ENCODE measurements at places on chromosomes 12 and 14. TPM values are rescaled to one million over a fixed set of nuclear protein-coding genes. Genes with fewer than 3 reads are reported as not detected.

SYNDIG1L gene
- total RNA-seq: not detected

CISTR gene
- total RNA-seq: not detected

RPL36AL gene
- total RNA-seq: 245 TPM

CCDC60 gene
- not detected for total RNA-seq

SOX5 gene
- not detected for total RNA-seq

C12orf54 gene
- not detected for total RNA-seq

PCK2 gene
- total RNA-seq: 61.7 TPM

ALX1 gene
- total RNA-seq: not detected

TOMM20L gene
- not detected for total RNA-seq

CCDC59 gene
- total RNA-seq: 60.1 TPM

DNA sequence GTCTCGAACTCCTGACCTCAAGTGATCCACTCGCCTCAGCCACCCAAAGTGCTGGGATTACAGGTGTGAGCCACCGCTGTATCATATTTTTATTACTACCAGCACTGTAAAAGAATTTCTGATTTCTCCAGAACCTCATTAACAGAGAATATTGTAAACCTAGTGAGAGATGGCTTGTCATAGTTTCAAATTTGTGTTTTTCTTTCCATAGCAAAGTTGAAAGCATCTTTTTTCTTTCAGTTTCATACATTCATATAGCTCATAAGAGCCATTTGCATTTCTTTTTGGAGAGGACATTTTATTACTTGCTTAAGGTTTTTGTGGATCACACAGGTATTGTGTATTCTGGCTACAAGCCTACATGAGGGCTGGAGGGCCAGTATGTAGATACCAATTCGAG is 58.0 kb downstream of the MIS18BP1 start:
- no peak overlapping the region for H3K4me3 ChIP-seq
- DNase-seq: no peak
- H3K27me3 ChIP-seq: no peaks in the 10 kb centered on the region
- H3K27ac ChIP-seq: no peak overlapping the region

DNA sequence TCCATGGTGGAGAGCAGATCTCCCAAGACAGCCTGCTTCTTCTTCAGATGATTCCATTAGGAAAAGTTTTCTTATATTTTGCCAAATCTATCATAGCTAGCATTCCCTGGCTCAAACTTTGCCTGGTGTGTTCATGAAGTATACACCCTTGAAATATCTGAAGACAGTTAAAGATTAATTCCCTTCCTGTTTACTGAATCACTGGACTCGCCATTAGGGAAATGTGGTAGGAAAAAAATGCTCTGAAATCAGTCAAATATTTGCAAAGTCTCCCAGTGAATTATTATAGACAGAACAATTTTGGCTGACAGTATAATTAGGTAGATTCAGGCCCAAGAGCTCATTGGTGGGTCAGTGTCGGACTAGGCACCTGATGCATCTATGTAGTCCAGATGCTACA is 86.5 kb downstream of the PDZRN4 start:
- H3K36me3 ChIP-seq: no peaks in the 10 kb centered on the region
- H3K27me3 ChIP-seq: peaks cover 8% of the 10 kb centered on the region
- no peak overlapping the region for H3K27ac ChIP-seq
- DNase-seq: no peak
- no peaks in the 10 kb centered on the region for H3K4me1 ChIP-seq

- H3K36me3 ChIP-seq: no peaks in the 10 kb centered on the region
- DNase-seq: no peak
- no peaks in the 10 kb centered on the region for H3K4me1 ChIP-seq
- H3K27ac ChIP-seq: no peak overlapping the region
Observed at GRCh38 chr14:96251656-96252155, 4.3 kb upstream of the BDKRB1 start.

GRCh38 chr14:78498062-78498595 is 328.0 kb downstream of the NRXN3 start:
- no peak overlapping the region for H3K27ac ChIP-seq
- no peaks in the 10 kb centered on the region for H3K27me3 ChIP-seq
- H3K36me3 ChIP-seq: no peaks in the 10 kb centered on the region
- no peak overlapping the region for H3K4me3 ChIP-seq
- no peak for DNase-seq
- H3K4me1 ChIP-seq: no peaks in the 10 kb centered on the region

- H3K27me3 ChIP-seq: no peaks in the 10 kb centered on the region
- H3K4me3 ChIP-seq: no peak overlapping the region
- H3K4me1 ChIP-seq: no peaks in the 10 kb centered on the region
- DNase-seq: no peak
Observed at GRCh38 chr14:31320922-31321766, 99.2 kb downstream of the HEATR5A start.

DNA sequence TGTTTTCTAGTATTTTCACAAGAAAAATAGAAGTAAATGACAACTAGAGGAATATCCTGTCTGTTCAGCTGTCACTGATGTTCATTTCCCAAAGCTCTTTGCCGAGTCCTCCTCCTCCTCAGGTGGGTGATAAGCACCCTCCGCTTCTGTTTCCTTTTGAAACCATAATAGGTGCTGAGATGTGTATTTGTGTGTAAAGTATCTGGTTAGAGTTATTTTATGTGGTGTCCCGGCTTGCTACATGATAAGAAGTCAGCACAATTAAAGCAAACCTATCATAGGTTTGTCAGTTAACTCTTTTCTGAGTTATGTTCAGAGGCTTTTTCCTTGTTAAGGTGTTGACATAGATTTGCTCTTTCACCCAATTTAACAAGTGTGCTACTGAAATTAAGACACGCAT is 82.4 kb downstream of the PIWIL1 start:
- H3K36me3 ChIP-seq: no peaks in the 10 kb centered on the region
- H3K27me3 ChIP-seq: no peaks in the 10 kb centered on the region
- H3K27ac ChIP-seq: no peak overlapping the region
- H3K4me3 ChIP-seq: no peak overlapping the region
- no peaks in the 10 kb centered on the region for H3K4me1 ChIP-seq
- DNase-seq: no peak

DNA sequence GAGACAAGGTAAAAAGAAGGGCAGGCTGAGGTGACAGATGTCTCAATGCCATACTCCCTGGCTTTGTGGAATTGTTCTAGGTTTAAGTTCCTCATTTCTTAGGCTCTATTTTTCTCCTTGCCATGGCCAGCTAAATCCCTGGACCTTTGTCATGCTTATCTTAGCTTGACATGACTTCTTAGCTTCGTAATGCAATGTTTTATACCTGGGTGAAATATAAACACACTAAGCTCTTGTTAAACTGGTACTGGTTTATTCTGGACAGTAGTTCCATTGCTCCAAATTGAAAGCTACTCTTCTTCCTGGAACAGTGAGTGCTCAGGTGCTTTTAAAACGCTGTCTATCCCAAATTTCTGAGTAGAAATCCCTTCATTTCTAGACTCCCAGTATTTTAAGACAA is 17.4 kb upstream of the ARHGAP5 start:
- H3K4me3 ChIP-seq: no peak overlapping the region
- DNase-seq: no peak
- no peak overlapping the region for H3K27ac ChIP-seq
- H3K27me3 ChIP-seq: peaks cover 23% of the 10 kb centered on the region
- no peaks in the 10 kb centered on the region for H3K4me1 ChIP-seq

- no peak overlapping the region for H3K27ac ChIP-seq
- H3K27me3 ChIP-seq: no peaks in the 10 kb centered on the region
- no peaks in the 10 kb centered on the region for H3K36me3 ChIP-seq
- H3K4me3 ChIP-seq: no peak overlapping the region
- DNase-seq: no peak
Observed at GRCh38 chr12:86675197-86675596, 419.0 kb upstream of the MGAT4C start.

DNA sequence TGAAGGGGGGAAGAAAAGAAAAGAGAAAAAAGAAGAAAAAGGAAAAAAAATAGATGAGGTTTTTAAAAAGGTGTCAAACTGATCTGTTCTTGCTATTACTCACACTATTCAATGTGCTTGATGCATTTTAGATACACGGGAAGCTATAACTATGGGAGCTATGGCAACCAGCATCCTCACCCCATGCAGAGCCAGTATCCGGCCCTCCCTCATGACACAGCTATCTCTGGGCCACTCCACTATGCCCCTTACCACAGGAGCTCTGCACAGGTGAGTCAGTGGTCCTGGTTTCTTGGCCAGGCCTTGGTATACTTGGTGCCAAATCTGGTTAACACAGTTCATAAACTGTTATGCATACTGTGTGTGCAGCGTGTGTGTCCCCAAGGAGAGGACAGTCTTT is 24.0 kb upstream of the RIC8B start:
- H3K27me3 ChIP-seq: no peaks in the 10 kb centered on the region
- no peak overlapping the region for H3K4me3 ChIP-seq
- H3K4me1 ChIP-seq: peaks cover 38% of the 10 kb centered on the region
- no peak overlapping the region for H3K27ac ChIP-seq

- H3K27ac ChIP-seq: no peak overlapping the region
- DNase-seq: no peak
- peaks cover 6% of the 10 kb centered on the region for H3K27me3 ChIP-seq
- H3K36me3 ChIP-seq: no peaks in the 10 kb centered on the region
Observed at GRCh38 chr14:96271421-96271762, 15.4 kb downstream of the BDKRB1 start.

DNA sequence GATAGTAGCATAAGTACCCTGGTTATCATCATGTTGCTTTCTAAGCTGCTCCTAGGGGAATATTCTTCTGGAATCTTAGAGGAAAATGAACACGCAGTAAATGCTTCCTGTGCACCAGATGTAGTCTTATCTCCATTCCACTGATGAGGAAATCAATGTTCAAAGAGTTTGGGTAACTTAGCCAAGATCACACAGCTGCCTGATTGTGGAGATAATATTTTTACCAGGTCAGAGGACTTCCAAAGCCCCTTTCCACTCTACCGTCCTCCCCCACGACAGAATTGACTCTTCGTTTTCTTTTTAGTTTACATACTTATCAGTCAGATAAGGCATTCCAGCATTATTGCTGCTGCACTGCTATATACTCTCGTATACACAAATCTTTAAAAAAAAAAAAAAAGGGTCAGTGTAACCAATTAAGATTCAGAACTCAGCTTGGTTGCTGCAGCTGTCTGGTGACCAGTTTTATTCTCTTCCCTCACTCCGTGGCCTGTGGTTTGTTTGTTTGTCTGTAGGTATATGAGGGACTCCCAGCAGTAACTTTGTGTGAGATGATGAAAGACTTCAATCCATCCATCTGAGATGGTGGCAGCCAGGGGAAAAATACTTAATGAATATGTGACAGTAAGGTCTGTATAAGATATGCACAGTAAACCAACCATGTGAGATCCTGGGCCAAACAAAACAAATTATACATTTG is 110.5 kb downstream of the TGFB3 start:
- peaks cover 16% of the 10 kb centered on the region for H3K4me1 ChIP-seq
- H3K27ac ChIP-seq: no peak overlapping the region
- H3K36me3 ChIP-seq: peaks cover 4% of the 10 kb centered on the region
- DNase-seq: no peak
- H3K27me3 ChIP-seq: no peaks in the 10 kb centered on the region
- H3K4me3 ChIP-seq: no peak overlapping the region

DNA sequence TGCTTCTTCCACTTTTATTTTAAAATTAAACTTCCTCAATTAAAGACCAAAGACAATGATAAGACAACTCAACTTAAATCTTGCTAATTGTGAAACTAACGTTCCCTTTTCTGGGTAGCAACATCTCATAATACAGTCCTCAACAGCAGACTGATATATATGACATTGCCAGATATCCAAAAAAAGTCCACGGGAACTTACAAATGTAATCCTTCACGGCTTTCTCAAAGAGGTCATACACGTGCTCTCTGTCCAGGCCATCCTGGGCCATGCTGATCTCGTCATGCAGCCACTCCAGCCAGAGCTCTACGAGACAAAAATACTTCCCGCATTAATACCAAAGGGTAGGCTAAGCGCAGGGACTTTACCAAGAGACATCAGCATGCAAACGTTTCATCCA is 13.3 kb downstream of the SART3 start:
- H3K27me3 ChIP-seq: no peaks in the 10 kb centered on the region
- peaks cover 56% of the 10 kb centered on the region for H3K36me3 ChIP-seq
- no peak overlapping the region for H3K27ac ChIP-seq
- peaks cover 35% of the 10 kb centered on the region for H3K4me1 ChIP-seq
- no peak overlapping the region for H3K4me3 ChIP-seq

GRCh38 chr12:111451232-111451631 is 45.5 kb downstream of the SH2B3 start:
- H3K4me1 ChIP-seq: peaks cover 49% of the 10 kb centered on the region
- no peak overlapping the region for H3K4me3 ChIP-seq
- no peak overlapping the region for H3K27ac ChIP-seq
- no peak for DNase-seq
- peaks cover 51% of the 10 kb centered on the region for H3K36me3 ChIP-seq

DNA sequence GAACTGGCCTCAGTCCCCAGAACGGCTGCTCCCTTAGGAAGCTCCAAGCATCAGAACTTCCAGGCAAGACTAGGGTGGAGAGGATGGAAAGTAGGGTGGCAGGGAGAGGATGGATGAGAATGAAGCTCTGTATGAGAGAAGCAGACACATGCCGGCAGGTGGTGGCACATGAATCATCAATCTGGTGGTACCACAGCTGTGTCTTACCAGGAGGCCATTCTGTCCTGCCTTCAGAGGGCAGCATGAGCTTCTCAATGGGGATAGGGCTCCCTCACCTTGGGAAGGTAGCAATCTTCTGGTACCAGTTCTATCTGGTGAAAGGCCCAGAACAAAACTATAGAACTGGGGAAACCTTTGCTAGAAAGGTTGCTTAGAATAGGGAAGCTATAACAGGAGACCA is 55.4 kb upstream of the PYGL start:
- H3K36me3 ChIP-seq: no peaks in the 10 kb centered on the region
- no peaks in the 10 kb centered on the region for H3K4me1 ChIP-seq
- DNase-seq: no peak
- peaks cover 10% of the 10 kb centered on the region for H3K27me3 ChIP-seq
- H3K27ac ChIP-seq: no peak overlapping the region
- no peak overlapping the region for H3K4me3 ChIP-seq

GRCh38 chr14:26526137-26526536 is 71.7 kb downstream of the NOVA1 start:
- H3K27ac ChIP-seq: no peak overlapping the region
- H3K36me3 ChIP-seq: no peaks in the 10 kb centered on the region
- no peak for DNase-seq
- no peak overlapping the region for H3K4me3 ChIP-seq
- no peaks in the 10 kb centered on the region for H3K27me3 ChIP-seq
- no peaks in the 10 kb centered on the region for H3K4me1 ChIP-seq

Measured in activated CD8-positive, alpha-beta memory T cell treated with anti-CD3 and anti-CD28 coated beads, Interleukin-2, amount 10 ng/mL, durations not matched to agents 7 days and 5 days (primary cell).